ENCODE measurements at places on chromosomes 16 and 17.

GRCh38 chr17:59680314-59680713 is 26.9 kb downstream of the PTRH2 start:
- no peak for DNase-seq

GRCh38 chr17:81428948-81429774 is 33.9 kb downstream of the BAHCC1 start:
- DNase-seq = no peak

DNA sequence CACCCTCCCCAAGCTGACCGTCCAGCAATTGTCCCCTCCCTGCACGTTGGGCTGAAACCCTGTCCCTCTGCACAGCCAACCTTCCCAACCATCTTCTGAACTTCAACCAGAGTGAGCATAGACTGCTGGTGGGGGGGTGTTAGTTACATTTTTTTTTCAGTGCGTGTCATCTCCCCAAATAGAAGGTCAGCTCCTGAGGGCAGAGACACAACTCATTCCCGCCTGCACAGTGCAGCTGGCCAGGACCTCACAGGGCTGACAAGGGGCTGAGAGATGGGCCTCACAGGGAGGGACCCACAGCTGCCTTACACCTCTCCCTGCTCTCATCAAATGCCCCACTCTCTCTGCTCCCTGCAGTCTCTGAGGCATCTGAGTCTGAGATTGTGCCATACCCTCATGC is 8.4 kb downstream of the SRL start:
- DNase-seq = no peak

- no peak for DNase-seq
Measured at GRCh38 chr16:87321336-87322107, 4.3 kb upstream of the C16orf95 start.

GRCh38 chr17:79721993-79722671 is 8.6 kb upstream of the ENPP7 start:
- no peak for DNase-seq

- no peak for DNase-seq
Measured at GRCh38 chr16:89320782-89321501, 103.4 kb downstream of the ZNF778 start.

DNA sequence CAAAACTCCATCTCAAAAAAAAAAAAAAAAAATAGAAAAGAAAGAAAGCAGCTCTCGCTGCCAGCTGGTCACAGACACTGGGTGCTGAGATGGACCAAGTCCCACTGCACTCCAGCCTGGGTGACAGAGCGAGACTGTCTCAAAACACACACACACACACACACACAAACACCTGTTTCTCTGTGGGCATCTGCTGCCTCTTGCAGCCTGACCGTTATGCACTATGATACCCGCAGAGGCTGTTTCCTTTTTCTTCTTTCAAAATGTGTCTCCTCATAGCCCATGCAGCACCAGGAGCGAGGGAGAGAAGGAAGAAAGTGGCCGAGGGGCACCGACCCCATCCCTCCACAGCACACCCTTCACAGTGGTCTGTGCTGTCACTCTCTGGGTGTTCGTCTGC is 36.9 kb upstream of the KLHDC4 start:
- no peak for DNase-seq

GRCh38 chr17:41544935-41545334 is 16.8 kb upstream of the KRT19 start:
- DNase-seq = no peak

GRCh38 chr16:80375513-80375912 is 165.3 kb upstream of the DYNLRB2 start:
- no peak for DNase-seq

- DNase-seq = peak; percentile 76
Measured at GRCh38 chr16:30609002-30609925, 925 bp downstream of the ZNF689 start.

DNA sequence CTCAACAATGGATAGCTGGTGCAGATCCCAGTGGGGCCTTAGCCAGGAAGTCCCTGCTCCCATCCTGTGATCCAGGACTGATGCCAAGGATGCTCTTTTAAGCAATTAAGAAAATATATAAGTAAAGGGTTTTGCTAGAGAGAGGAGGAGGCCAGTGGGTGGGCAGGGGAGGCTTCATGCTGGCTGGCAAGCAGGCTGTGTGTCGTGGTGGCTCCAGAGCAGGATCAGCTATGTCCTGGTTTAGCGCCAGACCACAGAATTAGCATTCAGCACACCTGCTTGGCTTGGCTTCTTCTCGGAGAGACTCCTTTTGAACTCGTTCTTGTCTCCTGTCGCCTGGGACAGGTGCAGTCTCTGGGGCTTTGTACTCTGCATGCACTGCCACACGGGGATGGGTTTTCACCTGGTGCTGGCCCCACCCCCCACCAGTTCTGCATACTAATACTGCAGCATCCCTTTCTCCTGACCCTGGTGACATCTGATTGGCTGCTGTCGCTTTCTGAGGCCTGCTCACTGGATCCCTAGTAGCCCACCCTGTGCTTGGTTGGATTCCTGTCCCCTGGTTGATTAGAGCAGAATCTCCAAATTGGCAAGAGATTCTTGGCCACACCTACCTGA is 66.1 kb downstream of the PLD6 start:
- DNase-seq = no peak

GRCh38 chr17:82439194-82439828 is 11.2 kb downstream of the CYBC1 start:
- DNase-seq = peak; percentile 40

- no peak for DNase-seq
Measured at GRCh38 chr16:371515-372301, 1.4 kb upstream of the MRPL28 start.

Data from GM20000 (cell line).